ENCODE measurements at places on chromosomes 2 and 18. TPM values are rescaled to one million over a fixed set of nuclear protein-coding genes. Genes with fewer than 3 reads are reported as not detected.

ACADL gene
- total RNA-seq, result not detected

EEF1B2 gene
- 1,019 TPM for total RNA-seq

HS6ST1 gene
- 18.2 TPM for total RNA-seq

HJURP gene
- 37.9 TPM for total RNA-seq

TACR1 gene
- total RNA-seq, result not detected

OSR1 gene
- not detected for total RNA-seq

SCN3A gene
- total RNA-seq, result not detected

PAIP2B gene
- total RNA-seq, result 2.3 TPM

KIF1A gene
- 1.6 TPM for total RNA-seq

G6PC2 gene
- not detected for total RNA-seq

GRCh38 chr2:233428008-233428407, 73.7 kb downstream of the DGKD start:
- DNase-seq, result no peak

- DNase-seq, result no peak
Observed at GRCh38 chr18:75249672-75250470, 39.3 kb downstream of the TSHZ1 start.

DNA sequence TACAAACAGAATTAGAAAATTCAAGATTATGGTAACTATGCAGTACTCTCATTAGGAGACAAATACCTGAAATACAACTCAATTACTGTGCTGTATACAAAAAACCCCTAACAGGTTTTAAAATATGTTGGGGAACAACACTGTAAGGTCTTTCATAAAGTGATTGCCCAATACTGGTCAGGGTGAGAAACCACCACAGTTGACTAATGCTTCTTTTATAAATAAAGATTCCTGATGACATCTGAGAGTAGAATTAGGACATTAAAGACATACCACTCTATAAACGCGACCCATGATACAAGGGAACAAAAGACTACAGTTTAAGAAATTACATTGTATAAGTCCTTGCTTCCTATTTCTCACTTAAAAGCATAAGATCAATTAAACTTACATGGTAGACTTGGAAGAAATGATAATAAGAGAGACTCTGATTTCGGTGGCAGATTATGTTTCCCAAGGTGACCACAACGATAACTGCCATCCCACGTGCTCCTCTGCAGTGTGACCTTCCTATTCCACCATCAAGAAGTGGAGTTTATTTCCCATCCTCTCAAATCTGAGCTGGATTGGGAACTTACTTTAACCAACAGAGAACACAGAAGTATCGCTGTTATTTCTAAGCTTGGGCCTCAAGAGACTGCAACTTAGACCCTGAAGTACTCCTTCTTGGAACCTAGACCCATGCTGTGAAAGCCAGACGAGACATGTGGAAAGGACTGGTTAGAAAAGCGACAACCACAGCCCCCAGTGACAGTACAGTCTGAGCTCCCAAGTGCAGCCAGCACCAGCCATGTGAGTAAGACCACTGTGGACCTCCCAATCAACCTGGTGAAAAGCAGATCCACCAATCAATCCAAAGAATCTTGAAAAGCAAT, 52.3 kb downstream of the ZNF521 start:
- DNase-seq, result no peak

GRCh38 chr2:233413559-233414272, 59.4 kb downstream of the DGKD start:
- DNase-seq, result peak; percentile 42

GRCh38 chr2:143356336-143356735, 227.1 kb downstream of the ARHGAP15 start:
- DNase-seq, result no peak

DNA sequence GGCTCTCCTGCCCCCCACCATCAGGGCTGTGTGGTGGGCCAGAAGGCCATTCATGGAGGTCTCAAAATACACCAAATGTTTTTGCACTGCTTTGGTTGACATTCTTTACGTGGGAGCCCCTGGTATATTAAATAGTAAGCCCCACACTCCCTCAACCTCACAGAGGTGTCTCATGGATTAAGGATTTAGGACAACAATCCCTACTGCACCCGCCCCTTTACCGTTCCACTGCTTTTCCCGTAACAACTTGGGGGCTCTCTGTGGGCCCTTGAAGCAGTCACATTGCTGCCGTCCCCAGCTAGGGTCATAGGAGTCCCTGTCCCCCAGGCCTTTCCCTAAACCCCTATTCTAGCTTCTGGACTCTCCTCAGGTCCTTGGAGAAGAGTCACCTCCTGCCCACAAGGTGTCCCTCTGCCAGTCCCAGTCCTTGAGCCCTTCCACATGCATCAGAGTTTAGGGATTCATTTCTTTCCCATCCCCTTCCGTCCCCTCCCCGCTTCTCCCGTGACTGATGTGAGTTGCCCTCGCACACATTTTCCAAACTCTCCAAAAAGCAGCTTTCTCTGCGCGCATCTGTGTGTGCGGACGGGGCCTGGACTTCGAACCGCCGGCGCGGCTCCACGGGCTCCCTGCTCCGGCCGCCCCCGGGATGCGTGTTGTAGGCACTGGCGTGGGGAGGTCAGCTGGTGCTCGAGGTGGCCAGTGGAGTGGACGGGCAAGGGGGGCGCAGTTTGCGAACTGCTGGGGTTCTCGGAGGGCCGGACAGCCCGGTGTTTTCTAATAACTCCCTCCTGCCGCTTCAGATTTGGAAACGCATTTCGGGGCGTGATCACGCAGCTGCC, 84.8 kb downstream of the LYPD1 start:
- DNase-seq, result no peak

DNA sequence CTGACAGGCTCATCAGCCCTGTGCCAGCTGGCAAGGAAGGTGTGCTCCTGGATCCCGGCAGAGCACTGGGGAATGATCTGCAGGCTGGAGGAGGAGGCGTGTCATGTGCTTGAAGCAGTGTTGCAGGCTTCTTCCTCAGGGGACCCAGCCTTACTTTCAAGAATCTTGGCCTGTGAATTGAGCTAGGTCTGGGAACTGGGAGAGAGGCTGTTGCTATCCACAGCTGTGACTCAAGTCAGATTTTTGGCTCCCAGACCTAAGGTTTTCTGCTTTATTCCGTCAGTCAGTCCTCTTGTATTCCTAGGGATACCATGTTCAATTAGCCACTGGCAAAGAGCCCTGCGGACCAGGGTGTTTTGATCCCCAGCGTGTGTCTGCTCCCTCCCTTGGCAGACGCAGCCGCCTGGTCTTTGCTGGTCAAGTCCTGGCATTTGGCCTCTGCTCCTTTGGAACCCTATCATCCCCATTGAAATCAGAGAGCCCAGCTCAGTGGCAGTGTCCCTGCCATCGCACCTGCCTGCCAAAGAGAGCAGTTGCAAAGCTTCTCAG, 32.4 kb downstream of the ASB1 start:
- no peak for DNase-seq

GRCh38 chr18:62637807-62638687, 77.3 kb upstream of the PHLPP1 start:
- peak; percentile 29 for DNase-seq

GRCh38 chr2:210169516-210170195, 1.6 kb downstream of the KANSL1L start:
- DNase-seq, result peak; percentile 1

GRCh38 chr2:177717831-177718618, 325.5 kb downstream of the AGPS start:
- no peak for DNase-seq

GRCh38 chr18:76791642-76792041, 30.7 kb upstream of the ZNF236 start:
- no peak for DNase-seq

- DNase-seq, result no peak
Observed at GRCh38 chr2:8652774-8653426, 29.0 kb upstream of the ID2 start.

- DNase-seq, result no peak
Observed at GRCh38 chr2:97669448-97669847, at the start of gene C2orf92. TSS of gene C2orf92 (plus strand) at chr2:97669713. CDS start at chr2:97669789, 76 bp downstream.

GRCh38 chr18:36179562-36180355, 7.5 kb upstream of the MOCOS start:
- DNase-seq, result no peak

GRCh38 chr2:12006850-12007249, 260.4 kb downstream of the LPIN1 start:
- DNase-seq, result no peak

DNA sequence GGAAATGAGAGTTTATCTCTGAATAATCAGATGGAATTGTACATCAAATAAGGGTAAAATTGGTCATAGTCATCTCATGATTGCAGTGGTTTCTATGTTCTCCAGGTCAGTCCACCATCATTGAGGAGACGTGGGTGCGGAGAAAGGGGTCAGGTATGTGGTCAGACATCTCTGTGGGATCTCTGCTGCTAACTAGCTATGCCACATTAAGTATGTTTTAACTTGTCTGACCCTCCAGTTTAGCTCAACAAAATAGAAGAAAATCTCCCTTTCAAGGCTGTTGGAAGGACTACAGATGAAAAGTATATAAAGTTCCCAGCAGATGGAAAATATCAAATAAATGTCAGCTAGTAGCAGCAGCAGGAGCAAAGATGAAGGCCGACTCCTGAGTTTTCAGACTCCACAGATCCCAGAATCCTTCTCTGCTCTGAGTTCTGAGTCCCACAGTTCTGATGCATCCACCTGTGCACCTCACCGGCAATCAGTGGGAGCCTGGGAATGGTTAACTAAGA, 106.6 kb upstream of the CYP1B1 start:
- DNase-seq, result no peak

GRCh38 chr2:127658641-127659407, 12.9 kb downstream of the GPR17 start:
- DNase-seq, result no peak

- no peak for DNase-seq
Observed at GRCh38 chr2:45497355-45497754, 113.7 kb downstream of the SRBD1 start.
